ENCODE measurements at places on chromosomes 11 and 22.

GRCh38 chr11:78015878-78016277 is 7.2 kb downstream of the KCTD14 start:
- no peak for DNase-seq

GRCh38 chr11:96019810-96020747 is 96.2 kb upstream of the MTMR2 start:
- no peak for DNase-seq

DNA sequence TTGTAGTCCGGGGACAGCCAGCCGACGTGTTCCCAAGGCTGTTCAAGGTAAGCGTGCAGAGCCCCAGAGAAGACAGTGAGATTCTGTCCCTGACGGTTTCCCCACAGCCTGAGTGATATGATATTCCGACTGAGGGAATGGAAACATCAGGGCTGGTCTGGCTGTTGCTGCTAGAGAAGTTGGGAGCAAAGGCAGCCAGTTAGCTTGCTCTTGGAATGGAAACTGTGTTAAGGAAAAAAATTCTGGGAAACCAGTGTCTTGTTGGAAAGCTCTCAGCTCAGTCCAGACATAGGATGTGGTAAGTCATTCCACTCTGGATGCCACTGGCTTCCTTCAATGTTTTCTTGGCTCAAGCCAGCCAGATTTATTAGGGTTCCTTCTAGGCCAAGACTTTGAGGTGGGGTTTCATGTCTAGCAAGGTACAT is 8.8 kb downstream of the CRY2 start:
- DNase-seq, result no peak

GRCh38 chr11:122843281-122844141 is 5.2 kb downstream of the CRTAM start:
- DNase-seq, result no peak

DNA sequence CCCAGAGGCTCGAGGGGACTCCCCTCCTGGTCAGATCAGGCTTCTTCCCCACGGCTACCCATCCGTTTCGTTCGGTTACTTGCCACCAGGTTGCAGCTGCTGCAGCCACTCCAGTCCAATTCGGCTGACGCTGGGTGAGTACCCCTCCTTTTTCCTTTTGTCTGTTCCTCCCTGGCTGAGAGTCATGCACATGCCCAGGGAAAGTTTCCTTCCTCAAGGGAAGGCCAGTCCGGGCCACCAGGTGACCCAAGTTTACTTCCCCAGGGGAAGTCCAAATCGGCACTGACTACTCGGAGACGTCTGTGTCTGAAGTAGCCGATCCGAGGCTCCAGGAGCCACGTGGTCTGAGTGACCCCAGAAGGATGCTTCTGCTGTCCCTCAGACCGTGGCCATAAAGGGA is 13.2 kb upstream of the OR56A3 start:
- no peak for DNase-seq

DNA sequence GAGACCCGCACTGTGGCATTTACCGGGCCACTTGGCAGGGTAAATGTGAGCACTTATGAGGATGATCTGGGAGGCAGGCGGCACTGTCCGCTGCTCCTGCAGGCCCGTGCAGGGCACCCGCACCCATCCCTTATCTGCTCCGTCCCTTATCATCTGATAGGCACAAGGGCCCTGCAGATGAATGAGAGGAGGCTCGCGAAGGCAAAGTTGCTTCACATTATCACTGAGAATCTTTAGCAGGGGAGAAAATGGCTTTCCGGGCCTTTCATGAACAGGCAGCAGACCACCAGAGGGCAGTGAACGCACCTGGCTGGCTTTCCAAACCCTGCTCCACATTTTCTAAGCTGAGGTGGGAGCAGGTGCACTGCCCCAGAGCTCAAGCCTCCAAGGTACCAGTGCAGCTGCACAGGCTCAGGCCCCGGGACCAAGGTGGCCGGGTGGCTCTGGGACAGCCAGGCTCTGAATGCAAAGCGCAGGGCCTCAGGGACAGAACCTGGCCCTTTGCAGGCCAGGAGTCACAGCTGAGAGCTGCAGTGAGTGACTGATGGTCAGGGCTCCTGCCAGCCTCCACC is 165.6 kb downstream of the SHANK2 start:
- DNase-seq, result no peak

DNA sequence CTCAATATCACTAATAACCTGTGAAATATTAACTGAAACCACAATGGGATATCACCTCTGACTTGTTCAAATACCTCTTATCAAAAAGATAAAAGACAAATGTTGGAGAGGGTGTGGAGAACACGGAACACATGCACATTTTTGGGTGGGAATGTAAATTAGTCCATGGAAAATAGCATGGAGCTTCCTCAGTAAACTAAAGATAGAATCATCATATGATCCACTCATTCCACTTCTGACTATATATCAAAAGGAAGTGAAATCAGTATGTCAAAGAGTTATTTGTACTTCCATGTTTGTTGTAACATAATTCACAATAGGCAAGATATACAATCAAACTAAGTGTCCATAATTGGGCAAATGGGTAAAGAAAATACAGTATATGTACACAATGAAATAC is 57.4 kb downstream of the TYR start:
- no peak for DNase-seq

DNA sequence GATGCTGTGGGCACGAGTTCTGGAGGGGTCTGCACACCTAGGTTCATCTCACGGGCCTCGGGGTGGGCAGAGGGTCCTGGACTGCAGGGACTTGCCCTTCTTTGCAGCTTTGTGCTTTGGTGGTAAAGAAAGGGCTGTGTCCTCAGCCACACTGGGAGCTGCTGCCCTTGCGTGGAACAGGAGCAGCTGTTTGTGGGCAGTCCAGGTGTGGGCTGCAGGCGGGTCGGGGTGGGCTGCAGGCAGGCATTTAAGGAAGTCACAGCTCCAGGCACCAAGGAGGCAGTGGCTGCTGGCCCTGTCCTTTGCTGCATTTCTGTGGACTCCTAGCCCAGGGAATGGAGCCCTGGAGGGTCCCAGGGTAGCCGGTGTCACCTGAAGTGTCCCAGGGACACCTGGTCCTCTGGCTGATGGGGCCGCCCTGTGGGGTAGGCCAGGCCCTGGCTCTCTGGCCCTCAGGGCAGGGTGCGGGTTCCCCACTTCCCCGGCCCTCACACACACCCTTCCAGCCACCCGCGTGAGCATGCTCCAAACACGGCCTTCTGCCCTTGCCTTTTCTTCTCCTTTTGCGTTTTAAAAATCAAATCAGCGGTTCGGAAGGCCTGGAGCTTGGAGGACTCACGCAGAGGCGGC is 1240.3 kb downstream of the BRD1 start:
- no peak for DNase-seq

- DNase-seq, result no peak
Measured at GRCh38 chr22:43928468-43928867, 4.9 kb downstream of the PNPLA3 start.

GRCh38 chr22:21951931-21952465 is 650 bp downstream of the PPM1F start:
- no peak for DNase-seq

- no peak for DNase-seq
Measured at GRCh38 chr11:76664578-76665061, 5.9 kb downstream of the LRRC32 start.

DNA sequence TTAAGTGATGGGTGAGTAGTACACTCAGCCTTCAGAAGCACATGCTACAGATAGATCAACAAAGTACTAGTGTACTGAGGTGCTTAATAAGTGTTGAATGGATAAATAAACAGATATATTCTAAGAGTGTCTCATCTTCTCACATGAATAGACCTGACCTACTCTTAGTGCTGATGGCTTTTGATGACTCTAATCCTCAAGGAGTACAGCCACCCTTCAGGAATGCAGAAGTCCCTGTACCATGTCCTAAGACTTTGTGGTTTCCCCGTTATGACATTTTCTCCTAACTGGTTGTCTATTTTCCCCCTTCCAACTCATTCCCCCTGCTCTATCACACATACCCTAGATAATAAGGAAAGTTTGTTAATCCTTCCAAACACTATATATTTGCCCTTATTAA is 61.6 kb downstream of the C11orf65 start:
- DNase-seq, result no peak

DNA sequence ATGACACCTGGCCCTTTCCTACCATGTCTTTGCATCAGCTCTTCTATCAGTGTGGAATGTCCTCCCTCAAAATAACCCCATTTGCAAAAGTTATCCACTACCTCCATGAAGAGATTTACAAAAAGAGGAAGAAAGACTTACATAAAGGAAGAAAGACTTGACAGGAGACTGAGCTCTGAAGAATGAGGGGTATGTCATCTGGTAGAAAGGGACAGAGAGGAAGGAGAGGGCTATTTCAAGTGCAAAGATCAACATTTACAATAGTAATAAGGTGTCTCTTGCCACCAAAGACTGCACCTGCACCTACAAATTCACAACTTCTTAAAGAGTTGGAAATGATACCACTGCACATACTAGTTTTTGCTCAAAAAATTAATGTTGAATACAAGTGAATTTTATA is 18.2 kb downstream of the PAK1 start:
- no peak for DNase-seq

- no peak for DNase-seq
Measured at GRCh38 chr11:18736590-18737148, 10.7 kb upstream of the IGSF22 start.

GRCh38 chr22:28094771-28095170 is 175.7 kb upstream of the PITPNB start:
- no peak for DNase-seq

DNA sequence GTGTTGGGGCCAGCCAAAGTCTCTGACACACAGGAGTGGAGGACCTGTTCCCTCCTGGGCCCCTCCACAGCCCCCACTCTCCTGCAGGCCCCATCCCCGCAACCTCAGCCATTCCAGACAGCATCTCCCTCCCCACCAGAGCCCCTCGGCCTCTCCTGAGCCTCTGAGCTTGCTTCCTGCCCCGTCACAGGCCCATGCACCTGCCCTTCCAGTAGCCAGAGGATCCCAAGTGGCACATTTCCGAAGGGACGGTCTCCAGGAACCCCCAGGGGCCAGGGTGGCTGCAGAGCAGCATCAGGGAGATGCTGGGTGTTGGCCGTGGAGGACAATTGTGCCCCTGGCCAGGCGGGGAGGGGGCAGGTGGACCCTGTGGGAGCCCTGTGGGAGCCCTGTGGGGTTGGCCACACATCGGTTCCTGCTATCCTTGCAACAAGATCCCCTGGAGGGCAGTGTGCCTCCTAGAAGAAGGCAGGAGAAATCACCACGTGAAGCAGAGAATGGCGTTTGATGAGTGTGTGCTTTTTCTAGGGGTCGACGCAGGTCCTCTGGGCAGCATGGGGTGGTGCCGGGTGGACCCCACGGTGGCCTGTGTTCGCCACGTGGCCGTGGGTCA is 45.3 kb upstream of the PPARA start:
- DNase-seq, result no peak

DNA sequence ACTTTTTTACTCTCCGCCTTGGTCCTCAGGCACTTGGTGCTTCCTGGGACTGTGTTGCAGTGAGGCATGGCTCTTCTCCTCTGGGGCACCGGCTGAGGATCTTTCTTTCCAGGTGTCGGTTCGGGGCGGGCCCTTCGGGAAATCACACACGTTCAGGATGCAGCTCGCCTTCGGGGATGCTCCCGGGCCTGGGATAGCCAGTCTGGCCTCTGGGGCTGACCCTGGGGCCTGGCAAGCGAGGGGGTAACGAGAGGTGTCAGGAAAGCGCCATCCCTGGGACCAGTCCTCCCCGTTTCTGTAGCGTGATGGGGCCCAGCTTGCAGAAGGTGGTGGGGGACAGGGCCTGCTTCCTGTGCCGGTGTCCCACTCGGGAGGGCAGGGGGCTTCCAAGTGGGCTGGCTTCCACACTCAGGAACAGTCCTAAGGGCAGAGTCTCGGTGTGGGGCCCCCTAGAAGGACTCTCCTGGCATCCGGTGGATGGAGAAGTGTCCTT is 53.6 kb downstream of the LRP5 start:
- no peak for DNase-seq

GRCh38 chr11:30902929-30903328 is 316.8 kb upstream of the MPPED2 start:
- DNase-seq, result no peak

DNA sequence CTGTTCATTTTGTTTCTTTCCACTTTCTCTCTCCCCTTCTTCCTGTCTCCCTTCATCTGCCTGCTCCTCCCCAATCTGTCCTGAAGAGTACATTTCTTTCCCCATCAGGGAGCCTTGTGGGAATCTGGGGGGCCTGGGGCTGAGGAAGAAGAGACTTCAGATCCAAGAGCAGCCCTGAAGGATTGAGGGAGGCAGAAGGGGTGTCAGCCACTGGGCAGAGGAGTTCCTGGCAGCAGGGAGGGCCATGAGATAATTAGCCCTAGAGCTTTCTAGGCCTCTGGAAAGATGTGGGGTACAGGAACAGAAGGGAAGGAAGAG is 24.4 kb upstream of the OAF start:
- no peak for DNase-seq

- peak; percentile 50 for DNase-seq
Measured at GRCh38 chr11:19951558-19952115, 208.6 kb downstream of the DBX1 start.

DNA sequence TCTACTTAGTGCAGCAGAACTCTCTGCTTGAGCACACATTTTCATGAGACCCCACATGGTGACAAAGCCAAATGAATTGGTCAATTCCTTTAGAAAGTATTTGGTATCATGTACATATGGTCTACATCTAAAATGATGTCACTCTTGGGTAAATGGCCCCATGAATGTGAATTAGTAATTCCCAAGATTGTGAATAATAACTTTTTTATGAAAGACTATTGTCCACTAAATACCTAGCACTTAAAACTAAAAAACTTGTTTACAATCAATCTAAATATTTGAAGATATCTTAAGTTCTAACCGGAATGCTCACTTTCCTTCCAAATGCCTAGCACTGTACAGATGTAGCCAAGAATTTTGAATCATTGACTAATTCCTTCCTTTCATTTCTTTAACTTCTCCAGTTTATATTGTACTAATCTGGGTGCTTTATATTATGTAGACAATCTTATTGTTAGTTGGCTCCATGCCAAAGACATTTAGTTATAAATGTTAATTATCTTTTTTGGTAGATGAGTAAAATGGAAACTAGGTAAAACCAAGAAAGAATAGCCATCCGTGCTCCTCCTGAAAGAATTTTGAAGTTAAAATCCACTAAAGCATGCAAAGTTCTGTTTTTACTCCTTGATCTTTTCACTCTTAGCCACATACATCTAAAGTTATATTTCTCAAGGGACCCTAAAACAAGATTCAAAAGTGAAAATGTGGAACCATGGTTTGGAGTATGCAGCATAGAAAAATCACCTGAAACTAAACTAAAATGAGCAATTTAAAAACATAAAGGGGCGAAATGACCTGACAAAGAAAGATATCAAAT is 145.0 kb upstream of the ARHGAP20 start:
- no peak for DNase-seq
